ENCODE measurements at places on chromosomes 2 and 18.

GRCh38 chr18:45962866-45963265 is 4.3 kb downstream of the EPG5 start:
- no peaks in the 10 kb centered on the region for H3K4me1 ChIP-seq
- no peak overlapping the region for H3K27ac ChIP-seq
- no peaks in the 10 kb centered on the region for H3K27me3 ChIP-seq
- no peak for DNase-seq
- H3K4me3 ChIP-seq: no peak overlapping the region

DNA sequence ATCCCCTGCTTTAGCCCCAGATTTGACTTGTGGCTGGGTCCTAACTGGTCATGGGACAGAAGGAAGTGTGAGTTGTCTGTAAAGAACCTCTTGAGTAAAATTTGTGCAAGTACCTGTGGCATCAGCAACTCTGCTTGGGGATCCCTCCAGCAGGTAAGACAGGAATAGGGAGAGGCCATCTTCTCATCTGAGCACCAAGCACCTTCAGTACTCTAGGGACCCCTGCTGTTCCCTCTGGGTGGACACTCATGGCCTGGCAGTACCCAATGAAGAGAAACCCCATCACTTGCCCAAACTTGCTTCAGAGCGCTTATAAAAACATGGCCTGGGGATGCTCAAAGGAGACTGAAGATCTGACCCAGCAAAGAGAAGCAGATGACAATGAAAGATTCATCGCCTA is 297.8 kb downstream of the SP3 start:
- H3K36me3 ChIP-seq: no peaks in the 10 kb centered on the region
- H3K4me3 ChIP-seq: no peak overlapping the region
- H3K4me1 ChIP-seq: no peaks in the 10 kb centered on the region
- DNase-seq: no peak
- H3K27me3 ChIP-seq: no peaks in the 10 kb centered on the region
- H3K27ac ChIP-seq: no peak overlapping the region

- no peak overlapping the region for H3K4me3 ChIP-seq
- H3K36me3 ChIP-seq: peaks cover 6% of the 10 kb centered on the region
- no peaks in the 10 kb centered on the region for H3K27me3 ChIP-seq
These were observed 105.6 kb upstream of the LDLRAD4 start for GRCh38 chr18:13112982-13113381.

- H3K4me1 ChIP-seq: no peaks in the 10 kb centered on the region
- no peaks in the 10 kb centered on the region for H3K36me3 ChIP-seq
- H3K27me3 ChIP-seq: no peaks in the 10 kb centered on the region
- H3K4me3 ChIP-seq: no peak overlapping the region
- H3K27ac ChIP-seq: no peak overlapping the region
These were observed 83.1 kb downstream of the EPAS1 start for GRCh38 chr2:46380038-46380940.

DNA sequence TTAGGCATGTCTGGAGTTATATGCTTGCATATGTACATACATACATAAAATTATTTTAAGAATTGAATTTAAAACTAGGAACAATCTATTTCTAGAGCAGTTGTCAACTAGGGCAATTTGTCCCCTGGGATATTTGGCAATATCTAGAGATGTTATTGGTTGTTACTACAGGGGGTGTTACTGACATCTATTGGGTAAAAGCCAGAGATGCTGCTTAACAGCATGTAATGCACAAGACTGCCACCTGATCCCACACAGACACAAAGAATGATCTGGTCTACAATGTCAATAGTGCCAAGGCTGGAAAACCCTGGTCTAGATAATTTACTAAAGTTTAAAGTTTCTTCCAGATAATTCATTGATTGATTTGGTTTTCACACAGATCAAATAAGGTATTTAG is 185.3 kb downstream of the NYAP2 start:
- no peaks in the 10 kb centered on the region for H3K36me3 ChIP-seq
- no peak overlapping the region for H3K4me3 ChIP-seq
- H3K4me1 ChIP-seq: no peaks in the 10 kb centered on the region

DNA sequence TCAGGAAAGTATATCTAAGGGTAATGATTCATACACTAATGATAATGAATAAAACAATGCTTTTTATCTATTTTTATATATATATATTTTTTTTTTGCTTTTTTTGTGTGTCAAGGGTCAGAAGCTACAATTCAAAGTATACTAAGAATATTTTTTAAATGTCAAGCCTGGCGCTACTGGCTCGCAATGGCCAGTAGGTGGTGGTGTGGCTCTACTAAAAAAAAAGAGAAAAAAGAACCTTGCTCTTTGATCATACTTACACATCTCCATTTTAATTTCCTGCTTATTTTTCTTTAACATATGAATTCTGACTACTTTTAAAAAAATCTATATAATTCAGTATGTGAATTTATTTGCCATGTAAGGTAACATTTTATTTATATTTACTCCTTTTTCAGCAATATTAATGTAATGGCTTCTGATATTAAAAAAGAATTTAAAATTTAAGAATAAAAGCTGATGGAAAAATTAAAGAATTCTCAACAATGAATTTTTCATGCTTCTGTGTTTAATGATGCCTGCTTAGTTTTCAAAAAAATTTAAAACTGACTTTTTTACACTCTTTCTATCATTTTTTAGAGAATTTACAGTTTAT is 232.9 kb downstream of the GULP1 start:
- no peak overlapping the region for H3K4me3 ChIP-seq
- H3K27me3 ChIP-seq: no peaks in the 10 kb centered on the region
- no peak overlapping the region for H3K27ac ChIP-seq
- no peak for DNase-seq

GRCh38 chr2:190169221-190170072 is 106.9 kb upstream of the MSTN start:
- no peak overlapping the region for H3K4me3 ChIP-seq
- no peaks in the 10 kb centered on the region for H3K27me3 ChIP-seq
- no peak overlapping the region for H3K27ac ChIP-seq
- no peaks in the 10 kb centered on the region for H3K36me3 ChIP-seq
- H3K4me1 ChIP-seq: no peaks in the 10 kb centered on the region

- H3K4me3 ChIP-seq: no peak overlapping the region
- no peaks in the 10 kb centered on the region for H3K36me3 ChIP-seq
- no peaks in the 10 kb centered on the region for H3K4me1 ChIP-seq
- H3K27me3 ChIP-seq: no peaks in the 10 kb centered on the region
These were observed 15.0 kb upstream of the CTDP1 start for GRCh38 chr18:79664525-79665125.

- no peak for DNase-seq
- no peaks in the 10 kb centered on the region for H3K4me1 ChIP-seq
- no peaks in the 10 kb centered on the region for H3K36me3 ChIP-seq
- H3K27ac ChIP-seq: no peak overlapping the region
- H3K4me3 ChIP-seq: no peak overlapping the region
These were observed 15.9 kb upstream of the CCDC85A start for GRCh38 chr2:56167616-56168562.

DNA sequence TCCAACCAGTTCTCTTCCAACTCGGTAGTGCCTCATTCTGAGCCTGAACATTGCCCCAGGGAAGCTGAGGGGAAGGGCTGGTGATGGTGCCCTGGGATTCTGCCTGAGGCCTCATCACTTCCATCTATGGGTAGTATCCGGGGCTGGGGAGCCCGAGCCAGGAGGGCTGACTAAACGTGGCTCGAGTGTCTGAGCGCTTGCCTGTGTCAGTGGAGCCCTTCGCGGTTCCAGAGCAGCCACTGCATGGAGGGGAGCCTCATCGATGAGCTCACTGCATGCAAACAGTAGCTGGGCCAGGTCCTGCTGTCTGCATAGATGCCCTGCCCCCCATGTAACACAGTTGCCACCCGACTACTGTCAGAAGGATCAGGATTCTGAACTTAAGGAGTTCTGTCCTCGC is 129.3 kb downstream of the GLI2 start:
- H3K4me3 ChIP-seq: no peak overlapping the region
- H3K36me3 ChIP-seq: no peaks in the 10 kb centered on the region
- no peak for DNase-seq
- H3K4me1 ChIP-seq: peaks cover 14% of the 10 kb centered on the region
- no peaks in the 10 kb centered on the region for H3K27me3 ChIP-seq

DNA sequence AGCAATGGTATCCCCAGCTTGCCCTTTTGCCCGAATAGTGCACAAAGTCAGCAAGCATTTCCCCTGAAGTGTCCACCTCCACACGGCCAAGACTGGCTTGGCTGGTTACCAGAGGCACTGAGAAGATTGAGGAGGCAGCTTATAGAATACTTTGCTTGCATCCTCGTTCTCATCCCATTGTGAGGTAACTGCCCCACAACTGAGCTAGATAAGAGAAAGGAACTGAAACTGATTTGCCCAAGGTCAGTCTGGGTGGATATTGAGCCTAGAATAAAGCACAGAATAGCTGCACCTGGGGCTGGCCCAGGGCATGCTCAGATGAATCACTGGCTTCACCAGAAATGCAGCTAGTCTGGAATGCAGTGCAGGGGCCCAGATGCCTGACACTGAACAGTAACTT is 32.7 kb upstream of the MAP4K3 start:
- no peaks in the 10 kb centered on the region for H3K36me3 ChIP-seq
- DNase-seq: no peak
- H3K27ac ChIP-seq: no peak overlapping the region
- no peak overlapping the region for H3K4me3 ChIP-seq
- peaks cover 10% of the 10 kb centered on the region for H3K4me1 ChIP-seq

GRCh38 chr2:84946204-84947009 is 24.6 kb upstream of the KCMF1 start:
- peaks cover 6% of the 10 kb centered on the region for H3K4me1 ChIP-seq
- no peaks in the 10 kb centered on the region for H3K27me3 ChIP-seq
- H3K4me3 ChIP-seq: no peak overlapping the region
- H3K27ac ChIP-seq: no peak overlapping the region
- no peak for DNase-seq

DNA sequence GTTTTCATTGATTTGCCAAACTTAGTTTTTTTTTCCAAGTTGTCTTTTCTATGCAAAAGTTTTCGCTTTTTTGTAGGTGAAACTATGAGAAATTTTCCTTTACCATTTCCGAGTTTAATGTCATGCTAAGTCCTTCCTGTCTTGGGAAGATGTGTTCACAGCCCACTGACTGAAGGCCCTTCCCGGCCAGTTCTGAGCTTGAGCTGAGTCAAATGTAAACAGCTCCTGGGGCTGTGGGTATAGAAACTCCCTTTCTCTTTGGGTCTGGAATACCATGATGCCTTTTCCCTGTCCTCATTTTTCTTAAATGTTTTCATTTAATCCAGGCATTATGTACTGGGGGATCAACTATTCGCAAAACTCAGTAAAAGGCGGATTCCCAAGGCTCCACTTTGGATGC is 69.8 kb upstream of the IL1R1 start:
- no peak overlapping the region for H3K27ac ChIP-seq
- no peak for DNase-seq
- H3K27me3 ChIP-seq: no peaks in the 10 kb centered on the region
- H3K4me3 ChIP-seq: no peak overlapping the region
- H3K4me1 ChIP-seq: no peaks in the 10 kb centered on the region

DNA sequence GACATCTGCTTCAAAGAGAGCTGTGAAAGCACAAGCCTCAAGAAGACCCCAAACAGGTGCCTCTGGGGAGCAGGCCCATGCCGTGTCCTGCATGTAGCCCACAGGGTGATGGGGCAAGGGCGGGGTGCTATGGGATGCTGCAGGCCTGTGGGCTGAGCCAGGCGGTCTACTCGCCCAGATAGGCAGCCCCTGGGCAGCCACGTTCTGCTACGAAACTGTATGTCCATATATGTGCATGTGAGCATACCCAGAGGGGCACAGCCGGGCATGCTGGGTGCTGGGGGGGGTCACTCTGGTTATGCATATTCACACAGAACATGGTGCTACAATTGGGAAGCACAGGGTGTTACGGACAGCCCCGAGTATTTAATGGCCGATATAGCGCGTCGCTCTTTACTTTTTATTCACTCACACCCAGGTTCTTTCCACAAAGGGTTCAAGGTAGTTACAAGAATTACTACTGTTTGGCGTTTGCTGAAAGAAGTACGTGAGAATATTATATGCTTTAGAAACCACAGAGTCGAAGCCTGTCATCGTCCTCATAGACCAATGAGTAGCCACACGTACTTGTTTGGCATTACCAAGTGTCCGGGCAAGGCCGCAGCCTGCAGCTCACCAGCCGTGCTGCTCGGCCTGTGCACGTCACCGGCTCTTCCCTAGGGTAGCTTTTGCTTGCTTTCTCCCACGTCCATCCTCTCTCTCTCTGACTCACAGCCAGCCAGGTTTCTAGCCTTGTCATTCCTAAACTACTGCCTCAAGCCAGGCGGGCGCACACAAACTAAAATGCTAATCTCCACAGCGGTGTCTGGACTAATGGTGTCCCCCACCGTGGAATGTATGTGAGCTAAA is 14.4 kb downstream of the MTERF4 start:
- H3K27ac ChIP-seq: no peak overlapping the region
- no peaks in the 10 kb centered on the region for H3K27me3 ChIP-seq
- no peak for DNase-seq
- no peak overlapping the region for H3K4me3 ChIP-seq
- peaks cover 15% of the 10 kb centered on the region for H3K36me3 ChIP-seq
- H3K4me1 ChIP-seq: no peaks in the 10 kb centered on the region

- H3K36me3 ChIP-seq: no peaks in the 10 kb centered on the region
- no peak overlapping the region for H3K27ac ChIP-seq
- H3K4me3 ChIP-seq: no peak overlapping the region
- peaks cover 4% of the 10 kb centered on the region for H3K4me1 ChIP-seq
These were observed 1321.9 kb upstream of the CHAC2 start for GRCh38 chr2:52445686-52446085.

DNA sequence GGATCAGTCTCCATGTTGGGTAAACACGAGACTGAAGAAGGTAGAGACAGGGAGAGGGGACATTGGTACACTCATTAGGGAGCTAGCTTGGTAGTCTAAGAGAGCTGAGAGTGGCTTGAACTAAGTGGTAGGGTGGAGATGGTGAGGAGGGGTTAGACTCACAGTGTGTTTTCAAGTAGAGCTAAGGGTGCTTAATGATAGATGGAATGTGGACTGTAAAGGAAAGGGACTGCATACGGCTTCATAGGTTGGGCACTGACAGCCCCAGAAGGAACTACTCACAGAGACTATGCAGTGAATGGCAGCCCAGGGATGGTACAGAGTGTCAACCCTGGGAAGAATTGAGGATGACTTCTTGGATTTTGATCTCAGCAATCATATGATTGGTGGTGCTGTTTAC is 178.1 kb downstream of the CCDC85A start:
- H3K4me3 ChIP-seq: no peak overlapping the region
- no peaks in the 10 kb centered on the region for H3K36me3 ChIP-seq
- no peaks in the 10 kb centered on the region for H3K4me1 ChIP-seq
- DNase-seq: no peak
- no peak overlapping the region for H3K27ac ChIP-seq
- H3K27me3 ChIP-seq: no peaks in the 10 kb centered on the region

GRCh38 chr2:170467568-170468422 is 247.3 kb upstream of the SP5 start:
- no peaks in the 10 kb centered on the region for H3K27me3 ChIP-seq
- no peak overlapping the region for H3K4me3 ChIP-seq
- DNase-seq: no peak
- H3K36me3 ChIP-seq: no peaks in the 10 kb centered on the region
- no peak overlapping the region for H3K27ac ChIP-seq

- DNase-seq: no peak
- H3K27me3 ChIP-seq: no peaks in the 10 kb centered on the region
- no peaks in the 10 kb centered on the region for H3K36me3 ChIP-seq
- H3K4me1 ChIP-seq: no peaks in the 10 kb centered on the region
- no peak overlapping the region for H3K4me3 ChIP-seq
- H3K27ac ChIP-seq: no peak overlapping the region
These were observed 19.9 kb upstream of the PLEKHH2 start for GRCh38 chr2:43616967-43617680.
